ENCODE measurements at places on chromosomes 7 and 10.

GRCh38 chr10:92969151-92969550 lies 91.4 kb upstream of the CYP26C1 start:
- no peak for DNase-seq

- DNase-seq = no peak
Measured at GRCh38 chr7:29975561-29975960, 14.0 kb downstream of the SCRN1 start.

DNA sequence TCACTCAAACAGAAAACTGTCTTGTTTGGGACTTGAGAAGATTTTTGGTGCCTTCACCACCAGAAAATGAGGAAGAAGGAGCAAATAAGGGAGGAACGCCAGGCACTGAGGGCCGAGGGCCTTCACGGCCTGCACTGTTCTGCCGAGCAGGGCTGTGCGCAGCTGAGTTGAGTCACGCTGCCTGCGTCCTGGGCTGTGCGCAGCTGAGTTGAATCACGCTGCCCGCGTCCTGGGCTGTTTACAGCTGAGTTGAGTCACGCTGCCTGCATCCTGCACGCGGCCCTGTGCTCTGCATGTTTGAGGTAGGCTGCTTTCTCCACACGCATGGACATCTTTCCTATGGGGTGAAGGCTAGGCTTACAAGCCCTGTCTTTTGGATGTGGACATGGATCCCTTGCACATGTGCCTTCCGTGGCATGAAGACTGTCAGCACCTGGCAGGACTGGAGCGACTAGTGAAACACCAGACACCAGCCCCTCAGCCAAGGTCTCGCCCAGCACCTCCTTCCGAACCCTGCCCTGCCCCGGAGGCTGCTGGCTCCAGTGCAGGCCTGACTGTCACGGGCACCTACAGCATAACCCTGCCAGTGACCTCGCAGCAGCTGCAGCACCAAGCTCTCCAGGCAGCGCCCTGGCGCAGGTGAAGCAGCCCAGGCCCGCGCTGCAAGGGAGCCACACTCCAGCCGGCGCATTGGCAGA lies 96.7 kb downstream of the HTR5A start:
- no peak for DNase-seq

DNA sequence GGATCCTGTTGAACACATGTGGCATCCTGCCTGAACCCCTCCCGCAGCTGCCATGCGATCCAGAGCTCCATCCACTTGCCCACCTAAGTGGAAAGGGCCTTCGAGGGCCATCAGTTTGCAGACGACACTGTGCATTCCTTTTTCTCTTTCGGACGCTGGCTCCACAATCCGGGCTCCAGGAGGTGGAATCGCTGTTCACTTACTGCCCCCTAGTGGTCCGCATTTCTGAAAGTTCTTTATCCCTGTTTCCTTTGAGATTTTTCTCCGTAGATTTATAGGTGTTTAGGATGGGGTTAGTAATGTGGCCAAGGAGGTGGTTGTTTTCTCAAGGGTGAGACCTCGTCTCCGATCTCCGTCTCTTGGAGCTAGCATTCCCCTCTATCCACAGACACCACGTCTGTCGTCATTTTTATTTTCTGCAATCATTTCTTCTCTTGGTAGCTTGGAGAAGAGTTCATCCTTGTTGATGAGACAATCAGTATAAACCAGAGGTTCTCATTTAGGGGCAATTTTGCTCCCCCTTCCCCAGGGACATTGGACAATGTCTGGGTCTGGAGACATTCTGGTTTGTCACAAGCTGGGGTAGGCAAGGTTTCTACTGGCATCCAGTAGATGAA lies 204.6 kb downstream of the ARHGAP21 start:
- DNase-seq = no peak

DNA sequence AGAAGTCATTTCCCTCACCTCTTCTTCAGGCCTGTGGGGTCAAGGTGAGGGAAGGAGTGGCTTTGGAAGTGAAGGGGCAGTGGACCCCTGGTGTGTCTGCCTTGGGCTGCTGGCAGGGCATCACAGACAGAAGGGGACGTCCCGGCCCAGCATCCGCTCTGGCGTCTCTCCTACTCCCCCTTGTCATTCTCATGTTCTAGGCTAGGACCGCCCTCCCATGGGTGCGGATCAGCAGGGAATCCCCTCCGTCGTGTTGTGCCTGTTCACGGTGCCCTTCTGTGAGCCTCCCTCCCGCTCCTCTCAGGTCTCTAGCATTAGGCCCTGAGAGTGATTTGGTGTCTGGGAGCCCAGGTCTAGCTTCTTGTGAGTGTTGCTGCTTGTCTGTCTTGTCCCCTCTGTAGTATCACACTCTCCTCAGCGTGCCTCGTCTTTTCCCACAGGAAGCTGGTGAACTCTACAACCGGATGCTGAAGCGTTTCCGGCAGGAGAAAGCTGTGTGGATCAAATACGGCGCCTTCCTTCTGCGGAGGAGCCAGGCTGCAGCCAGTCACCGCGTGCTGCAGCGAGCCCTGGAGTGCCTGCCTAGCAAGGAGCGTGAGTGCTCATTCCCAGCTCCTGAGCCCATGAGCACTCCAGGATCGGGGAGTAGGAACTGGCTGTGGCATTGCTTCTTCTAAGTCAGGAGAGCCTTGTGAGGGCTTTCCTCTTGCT lies 8.5 kb downstream of the CALHM2 start:
- DNase-seq = no peak

DNA sequence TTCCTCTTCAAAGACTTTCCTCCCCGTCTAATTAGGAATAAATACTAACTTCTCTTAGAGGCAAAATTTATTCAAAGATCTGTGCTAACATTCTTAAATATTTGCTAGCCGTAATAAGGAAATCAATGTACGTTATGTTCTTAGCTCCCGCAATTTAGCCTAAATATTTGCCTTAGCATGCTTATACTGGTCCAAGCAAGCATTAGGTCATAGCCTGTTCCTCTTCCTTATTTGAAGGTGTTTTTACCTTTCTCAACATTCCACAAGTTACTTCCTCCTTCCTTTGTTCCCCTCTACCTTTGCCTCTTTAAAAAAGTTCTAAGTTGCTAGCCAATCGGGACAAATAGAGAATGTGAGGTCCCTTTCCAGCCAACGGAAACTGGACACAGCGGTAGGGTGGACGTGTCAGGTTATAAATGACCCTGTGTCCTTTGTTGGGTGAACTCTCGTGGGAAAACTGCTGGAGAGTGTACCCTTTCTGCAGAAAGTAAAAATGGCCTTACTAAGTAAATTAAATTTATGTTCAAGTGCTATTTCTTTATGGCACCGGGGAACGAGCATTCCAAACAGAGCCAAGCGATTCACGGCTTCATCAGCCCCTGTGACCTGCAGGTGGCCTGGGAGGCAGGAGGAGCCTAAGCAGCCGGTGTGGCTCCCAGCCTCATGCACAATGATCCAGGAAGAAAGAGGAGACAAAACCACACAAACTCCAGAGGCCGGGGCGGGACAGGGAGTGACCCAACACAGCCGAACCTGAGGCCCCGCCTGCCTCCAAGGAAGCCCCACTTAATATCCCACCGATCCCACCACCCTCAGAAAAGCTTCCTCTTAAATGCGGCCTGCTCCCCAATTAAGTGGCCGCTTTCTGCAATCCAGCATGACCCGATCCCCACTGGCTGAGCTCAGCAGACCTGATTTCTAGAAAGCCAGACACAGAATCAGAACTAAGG lies 67.0 kb downstream of the ZRANB1 start:
- no peak for DNase-seq

DNA sequence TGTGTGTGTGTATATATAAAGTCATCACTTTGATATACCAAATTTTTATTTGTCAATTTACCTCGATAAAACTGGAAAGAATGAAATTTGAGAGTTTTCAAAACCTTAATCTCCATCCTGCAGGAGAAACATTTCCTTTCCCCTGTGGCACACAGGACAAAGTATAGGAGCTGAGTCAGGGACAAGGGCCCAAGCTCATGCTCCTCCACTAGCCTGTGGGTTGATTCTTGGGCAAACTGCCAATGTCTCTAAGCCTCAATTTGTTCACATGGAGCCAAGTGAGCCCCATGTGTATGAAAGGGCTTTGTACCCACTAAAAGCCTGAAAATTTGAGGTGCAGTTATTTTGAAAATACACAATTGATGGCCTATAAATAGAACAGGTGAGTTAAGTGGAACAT lies 60.3 kb upstream of the IL6 start:
- DNase-seq = no peak

DNA sequence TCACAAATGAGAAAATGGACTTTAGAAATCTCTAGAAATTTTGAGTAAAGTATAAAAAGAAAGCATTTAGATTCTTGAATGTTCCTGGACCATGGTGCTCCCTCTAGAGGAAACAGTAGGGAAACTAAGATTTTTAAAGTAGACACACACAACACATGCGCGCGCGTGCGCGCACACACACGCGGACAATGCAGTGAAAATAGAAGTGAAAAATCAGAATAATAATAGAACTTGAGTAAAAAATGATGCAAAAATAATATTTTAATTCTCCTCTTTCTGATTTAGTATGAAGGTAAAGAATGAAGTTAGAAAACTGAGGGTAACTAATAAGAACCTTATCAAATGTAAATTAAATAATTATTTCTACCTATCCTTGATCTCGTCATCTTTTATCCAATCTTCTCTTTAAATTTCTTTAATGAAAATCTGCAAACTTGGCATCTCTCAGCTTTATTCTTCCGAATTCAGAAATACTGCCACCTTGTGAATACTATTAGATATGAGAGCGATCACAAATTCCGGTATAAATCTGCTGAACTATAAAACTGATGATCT lies 117.0 kb upstream of the AMPH start:
- peak; percentile 2 for DNase-seq

DNA sequence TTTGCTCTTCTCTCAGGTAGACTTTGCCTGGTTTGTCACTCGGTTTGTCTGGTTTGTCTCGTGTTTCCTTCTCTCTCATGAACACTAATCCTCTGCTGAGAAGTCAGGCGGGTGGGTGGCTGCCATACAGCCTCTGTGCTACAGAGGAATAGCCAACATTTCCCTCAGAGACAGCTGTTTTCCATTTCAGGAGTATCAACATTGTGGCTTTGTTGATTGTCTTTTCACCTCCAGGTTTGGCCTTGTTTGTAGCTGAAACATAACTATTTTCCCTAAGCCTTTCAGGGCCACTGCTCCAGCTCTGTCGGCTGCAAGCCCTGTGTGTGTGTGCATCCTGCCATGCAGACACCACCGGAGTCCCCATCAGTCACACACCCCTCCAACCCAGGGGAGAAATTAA lies 122.8 kb downstream of the BAMBI start:
- no peak for DNase-seq

DNA sequence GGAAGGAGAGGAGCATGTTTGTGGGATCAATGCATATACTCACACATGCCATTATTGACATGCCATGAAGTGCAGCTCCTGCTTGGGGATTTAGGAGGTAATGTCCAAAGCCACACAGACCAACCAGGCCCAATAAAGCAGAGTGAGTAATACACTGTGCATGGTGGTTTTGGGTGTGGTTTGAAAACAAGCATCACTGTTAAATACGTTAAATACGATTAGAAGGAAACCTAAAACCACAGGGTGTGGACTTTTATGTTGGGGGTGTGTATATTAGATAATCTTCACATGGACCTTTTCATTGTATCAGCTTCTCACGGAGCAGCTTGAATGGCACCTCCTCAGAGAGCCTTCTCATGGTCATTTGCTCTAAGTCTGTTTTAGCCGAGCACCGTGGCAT lies 10.4 kb upstream of the EIF3A start:
- no peak for DNase-seq

- DNase-seq = no peak
Measured at GRCh38 chr10:18687195-18687594, 28.0 kb downstream of the ARL5B start.

GRCh38 chr10:125683821-125684220 lies 858 bp upstream of the TEX36 start:
- DNase-seq = no peak

GRCh38 chr7:157788573-157788972 lies 451.8 kb downstream of the DNAJB6 start:
- DNase-seq = no peak
